ENCODE measurements at places on chromosomes 6 and 20.

GRCh38 chr6:16343593-16343992 lies 105.2 kb downstream of the GMPR start:
- DNase-seq, result no peak

DNA sequence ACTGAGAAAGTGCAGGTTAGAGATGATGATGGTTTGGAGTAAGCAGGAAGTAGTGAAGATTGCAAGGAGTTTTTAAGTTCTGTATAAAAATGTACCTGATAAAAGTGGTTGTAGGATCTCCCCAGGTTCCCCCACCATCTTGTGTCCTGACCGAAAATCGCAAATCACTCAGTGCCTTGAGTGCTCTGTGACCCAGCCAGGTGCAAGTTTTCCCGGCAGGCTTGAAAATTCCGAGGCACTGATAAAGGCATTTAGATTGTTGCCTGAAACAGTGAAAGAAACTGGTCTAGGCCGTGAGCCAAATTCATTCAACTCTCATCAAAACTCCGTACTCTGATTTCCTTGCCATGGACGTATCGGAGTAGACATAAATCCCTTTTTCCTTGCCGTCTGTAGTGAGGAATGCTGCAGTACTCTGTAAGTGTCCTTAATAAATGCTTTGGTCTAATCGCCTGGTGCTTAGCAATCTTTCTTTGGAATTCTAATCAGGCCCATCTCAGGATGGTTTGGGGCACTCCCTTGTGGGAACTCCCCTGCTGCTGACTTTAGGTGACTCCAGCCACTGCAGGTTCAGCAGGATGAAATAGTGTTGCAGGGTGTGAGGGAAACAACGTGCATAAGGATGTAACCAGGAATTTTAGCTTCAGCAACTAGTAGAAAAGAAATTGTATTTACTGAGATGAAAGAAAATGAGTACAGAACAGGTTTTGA lies 1199.8 kb upstream of the MAP3K7 start:
- no peak for DNase-seq

DNA sequence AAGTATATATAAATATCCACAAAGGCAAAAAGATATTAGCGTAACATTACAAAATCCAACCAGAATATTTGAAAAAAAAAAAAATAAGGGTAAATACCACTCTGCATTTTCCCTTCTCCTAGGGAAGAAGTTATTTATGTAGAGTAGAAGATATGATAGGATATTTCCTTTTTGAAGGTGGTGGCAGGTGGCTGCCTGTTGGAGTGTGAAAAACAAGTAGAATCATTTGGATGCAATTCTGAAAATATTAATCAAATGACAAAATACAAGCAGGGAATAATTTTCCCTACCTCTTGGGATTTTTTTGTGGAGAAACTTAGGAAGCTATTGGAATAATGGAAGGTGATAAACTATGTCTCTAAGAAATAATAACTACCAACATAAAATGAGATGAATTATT lies 62.5 kb upstream of the OGFRL1 start:
- DNase-seq, result no peak

- no peak for DNase-seq
These were observed 62.0 kb downstream of the EZR start for GRCh38 chr6:158756977-158757752.

DNA sequence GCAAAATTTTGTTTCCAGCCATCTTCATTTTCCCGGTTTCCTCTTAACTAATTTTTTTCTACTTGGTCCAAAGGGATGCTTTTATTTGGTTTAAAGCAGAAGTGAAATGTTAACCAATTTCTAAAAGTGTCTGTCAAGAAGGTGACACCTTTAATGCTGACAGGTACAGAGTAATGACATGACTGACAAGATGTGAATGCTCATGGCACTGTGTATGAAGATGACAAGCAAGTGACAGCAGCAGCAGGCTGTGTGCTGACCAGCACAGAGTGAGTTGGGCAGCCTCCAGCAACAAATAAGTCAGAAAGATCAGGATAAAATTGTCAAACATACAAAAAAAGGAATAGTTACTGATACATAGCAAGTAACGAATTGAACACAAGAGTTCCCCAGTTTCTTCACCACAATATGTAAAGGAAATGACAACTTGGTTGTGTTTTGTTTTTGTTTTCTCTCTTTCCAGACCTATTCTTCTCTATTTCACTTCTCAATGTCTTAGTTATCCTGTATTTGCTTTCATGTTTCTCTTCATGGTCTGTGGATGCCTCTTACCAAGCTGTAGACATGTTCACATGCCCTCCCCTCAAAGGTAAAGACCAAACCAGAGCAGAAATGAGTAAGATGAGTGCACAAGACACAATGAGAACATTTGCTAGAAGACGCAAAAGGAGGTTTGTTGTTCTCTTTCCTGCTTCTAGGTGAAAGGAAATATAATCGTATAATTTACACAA lies 174.9 kb downstream of the FRK start:
- no peak for DNase-seq

GRCh38 chr6:53033764-53034163 lies 31.4 kb upstream of the FBXO9 start:
- DNase-seq, result no peak

Data from left renal cortex interstitium (tissue), 4 donors.